ENCODE measurements at places on chromosomes 12 and 14.

GRCh38 chr12:132640936-132641335, 22.4 kb downstream of the P2RX2 start:
- no peak for DNase-seq

DNA sequence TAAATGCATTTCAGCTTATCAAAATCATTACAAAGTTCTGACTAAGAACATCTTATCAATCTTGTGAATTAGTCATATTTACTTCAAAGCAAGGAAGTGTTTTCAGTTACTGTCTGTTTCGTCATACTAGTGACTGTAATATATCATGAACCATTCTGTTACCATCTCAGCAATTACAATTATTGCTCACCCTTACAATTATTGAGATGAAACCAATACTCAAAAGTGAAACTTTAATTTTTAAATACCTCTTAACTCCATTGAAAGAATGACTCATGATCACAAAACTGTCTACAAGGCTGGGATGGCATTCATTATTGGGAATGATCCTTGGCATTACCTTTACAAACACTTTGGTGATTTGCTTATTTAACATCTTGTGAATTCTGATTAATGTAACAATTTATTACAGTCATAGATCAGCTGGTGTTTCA, 90.3 kb downstream of the RPS6KA5 start:
- DNase-seq: no peak

GRCh38 chr14:99806836-99807235, 13.6 kb downstream of the EML1 start:
- no peak for DNase-seq

GRCh38 chr12:108744021-108744897, 12.9 kb upstream of the CORO1C start:
- DNase-seq: no peak

DNA sequence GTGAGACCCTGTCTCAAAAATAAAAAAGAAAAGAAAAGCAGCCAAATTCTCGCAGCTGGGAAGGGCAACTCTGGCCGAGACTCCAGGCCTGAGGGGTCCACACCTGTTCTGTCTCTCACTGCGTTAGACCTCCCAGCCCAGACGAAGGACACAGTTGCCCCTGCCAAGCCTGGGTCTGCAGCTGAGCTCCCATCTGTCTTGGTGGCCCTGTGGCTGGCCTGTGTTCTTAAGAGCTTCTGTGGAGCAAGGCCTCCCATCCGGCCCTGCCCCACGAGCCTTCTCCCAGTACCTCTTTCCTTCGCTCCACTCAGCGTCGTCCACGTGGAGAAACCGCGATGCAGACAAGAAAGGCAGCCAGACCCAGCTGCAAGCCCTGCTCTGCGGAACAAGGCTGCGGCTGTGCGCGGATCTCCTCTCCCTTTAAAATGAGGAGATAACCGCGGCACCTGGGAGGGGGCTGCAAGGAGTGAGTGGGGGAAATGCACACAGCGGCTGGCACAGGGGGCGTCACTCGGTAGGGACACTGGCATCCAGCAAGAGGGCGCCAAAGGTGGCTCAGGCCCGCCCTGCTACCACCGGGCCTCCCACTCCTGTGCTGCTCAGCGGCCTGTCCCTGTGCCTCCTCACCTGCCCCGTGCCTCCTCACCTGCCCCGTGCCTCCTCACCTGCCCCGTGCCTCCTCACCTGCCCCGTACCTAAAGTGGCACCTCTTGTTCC, 42.4 kb downstream of the LRRC74A start:
- DNase-seq: no peak

- DNase-seq: no peak
These were observed 139.0 kb downstream of the SMOC1 start for GRCh38 chr14:70018230-70018629.

DNA sequence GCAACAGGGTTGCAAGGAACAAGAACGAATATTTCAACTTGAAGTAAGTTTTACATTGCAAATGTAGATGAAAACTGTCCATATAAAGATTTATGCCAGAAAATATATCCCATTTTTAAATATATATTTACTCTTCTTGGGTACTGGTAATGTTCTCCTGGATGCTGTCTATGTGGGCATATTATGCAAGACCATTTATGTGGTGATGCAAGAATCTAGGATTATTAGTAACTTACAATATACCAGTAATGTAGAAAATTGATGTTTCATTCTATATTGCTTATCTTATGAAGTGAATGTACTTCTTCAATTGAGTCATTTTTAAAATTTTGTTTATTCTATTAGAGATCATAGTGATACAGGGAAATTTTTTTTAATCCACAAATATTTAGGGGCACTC, 25.1 kb downstream of the FGFR1OP2 start:
- DNase-seq: no peak

GRCh38 chr14:95250936-95251335, 68.8 kb downstream of the CLMN start:
- no peak for DNase-seq

GRCh38 chr12:69405566-69405865, 46.0 kb downstream of the YEATS4 start:
- DNase-seq: no peak

GRCh38 chr12:79187032-79187431, 322.5 kb downstream of the SYT1 start:
- DNase-seq: no peak

DNA sequence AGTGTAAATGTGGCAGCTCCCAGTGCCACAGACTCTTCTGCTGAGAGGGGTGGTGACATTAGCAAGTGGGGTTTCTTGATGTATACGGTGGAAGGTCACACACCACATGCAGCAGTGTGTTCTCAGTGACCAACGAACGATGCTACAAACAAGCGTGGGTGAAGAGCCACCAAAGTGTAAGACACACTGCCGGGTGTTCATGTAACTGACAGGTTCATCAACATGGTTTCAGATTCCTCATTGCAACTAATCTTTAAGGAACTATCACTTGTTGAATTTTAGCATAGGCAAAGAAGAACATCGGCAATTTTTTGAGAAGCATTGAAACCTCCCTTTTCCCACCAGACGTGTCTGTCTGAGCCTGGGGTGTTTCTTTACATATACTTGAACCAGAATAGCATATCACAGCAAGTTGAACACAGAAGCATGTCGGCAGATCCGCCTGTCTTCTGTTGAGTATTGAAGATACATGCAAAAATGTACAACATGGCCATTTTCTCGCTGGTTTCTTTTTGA, 58.8 kb downstream of the PPP2R5C start:
- DNase-seq: no peak

- DNase-seq: no peak
These were observed 94.3 kb downstream of the C12orf42 start for GRCh38 chr12:103401421-103401820.

DNA sequence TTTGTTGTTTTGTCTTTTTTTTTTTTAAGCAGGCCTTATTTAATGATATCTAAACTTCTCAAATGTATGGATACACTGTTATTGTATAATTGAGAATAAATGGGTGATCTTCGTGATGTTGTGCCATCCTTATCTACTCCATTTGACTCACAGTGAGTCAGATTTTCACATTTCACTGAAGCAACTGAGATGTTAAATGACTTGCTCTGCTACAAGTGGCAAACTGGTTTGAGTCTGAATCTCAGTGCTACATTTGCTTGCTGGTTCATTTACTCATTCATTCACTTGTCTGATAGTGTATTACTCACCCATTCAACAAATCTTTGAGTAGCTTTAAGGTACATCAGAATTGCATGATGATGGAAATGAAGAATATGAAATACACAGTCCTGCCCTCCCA, 2.6 kb downstream of the KIAA0586 start:
- DNase-seq: no peak

GRCh38 chr12:63294327-63294632, 143.3 kb upstream of the AVPR1A start:
- DNase-seq: no peak

- DNase-seq: no peak
These were observed 410.3 kb downstream of the PCNX1 start for GRCh38 chr14:71317385-71318096.

- DNase-seq: no peak
These were observed 40.0 kb downstream of the FGD6 start for GRCh38 chr12:95177201-95177768.

DNA sequence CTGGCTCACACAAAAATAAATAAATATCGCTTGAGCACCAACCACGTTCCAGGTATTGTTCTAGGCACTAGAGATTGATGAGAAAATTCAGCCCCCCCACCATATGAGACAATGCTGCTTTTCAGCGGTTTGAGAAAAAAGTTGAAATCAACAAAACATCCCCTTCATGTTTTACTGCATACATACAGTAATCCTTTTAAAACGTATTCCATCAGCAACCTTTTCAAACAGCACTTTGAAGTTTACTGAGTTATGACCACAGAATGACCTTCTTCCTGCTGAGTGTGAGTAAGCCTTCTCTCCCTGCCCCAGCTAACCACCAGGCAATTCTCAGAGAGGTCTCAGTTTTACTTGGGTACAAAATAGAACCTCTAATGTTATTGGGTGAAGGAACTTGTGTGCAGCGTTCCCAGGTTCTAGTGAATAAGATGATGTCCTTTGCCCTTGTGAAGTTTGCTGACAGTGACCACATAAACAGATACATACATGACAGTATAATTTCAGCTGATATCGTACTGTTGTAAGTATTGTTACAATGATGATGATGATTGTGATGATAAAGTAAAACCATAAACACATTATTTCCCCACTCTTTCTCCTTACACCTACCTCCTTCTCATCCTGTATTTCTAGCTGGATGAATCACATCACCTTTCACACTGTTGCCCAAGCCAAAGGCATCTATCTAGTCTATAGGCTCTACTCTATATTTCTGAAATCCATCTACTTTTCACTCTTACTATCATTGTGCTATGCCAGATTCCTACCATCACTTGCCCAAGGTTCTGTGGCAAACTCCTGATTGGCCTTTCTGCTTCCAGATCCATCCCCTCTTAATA, 124.4 kb upstream of the KRR1 start:
- no peak for DNase-seq

DNA sequence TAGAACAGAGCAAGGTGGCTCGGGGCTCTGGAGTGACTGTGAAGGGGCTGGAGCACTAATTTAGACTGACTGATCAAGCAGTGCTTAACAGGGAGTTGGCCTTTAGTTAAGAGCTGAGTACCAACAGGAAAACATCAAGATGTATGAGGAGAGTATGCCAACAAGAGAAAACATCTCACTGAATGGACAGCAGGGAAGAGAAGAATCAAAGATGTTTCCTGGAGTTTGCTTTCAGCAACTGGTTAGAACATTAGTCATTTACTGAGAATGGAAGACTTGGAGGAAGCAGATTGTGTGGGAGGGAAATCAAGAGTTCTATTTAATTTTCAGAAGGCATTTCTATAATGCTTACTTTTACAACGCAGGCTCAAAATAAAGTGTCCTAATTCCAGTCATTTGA, 259.3 kb downstream of the ADAMTS20 start:
- DNase-seq: no peak

DNA sequence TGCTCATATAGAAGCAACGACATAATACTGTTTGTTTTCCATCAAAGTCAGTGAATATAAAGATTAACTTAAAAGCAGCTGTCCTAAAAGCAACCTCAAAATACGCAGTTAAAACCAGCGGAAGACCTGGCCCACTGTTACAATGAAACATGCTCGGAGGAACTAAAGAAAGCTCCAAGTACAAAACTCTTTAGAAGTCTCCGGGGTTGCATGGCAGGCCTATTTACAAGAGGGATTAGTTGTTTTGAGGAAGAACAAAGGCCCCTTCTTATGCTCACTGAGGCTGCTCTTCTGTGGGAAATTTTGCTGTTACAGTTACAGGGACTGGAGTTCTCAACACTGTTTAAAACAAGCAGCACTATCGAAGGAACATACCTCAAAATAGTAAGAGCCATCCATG, 75.9 kb upstream of the C12orf71 start:
- no peak for DNase-seq

GRCh38 chr12:6813363-6813762, 8.3 kb upstream of the GPR162 start:
- DNase-seq: no peak

- peak; percentile 41 for DNase-seq
These were observed 903 bp downstream of the BRF1 start for GRCh38 chr14:105299654-105300541.

GRCh38 chr12:12408265-12408690, 51.4 kb downstream of the BORCS5 start:
- no peak for DNase-seq

GRCh38 chr12:65784289-65785015, 39.8 kb upstream of the HMGA2 start:
- no peak for DNase-seq

- DNase-seq: no peak
These were observed 468.5 kb downstream of the ETNK1 start for GRCh38 chr12:23093488-23093887.

- DNase-seq: no peak
These were observed 151.0 kb upstream of the SRRM4 start for GRCh38 chr12:118830296-118830695.

- DNase-seq: no peak
These were observed 55.1 kb downstream of the PRIMA1 start for GRCh38 chr14:93733231-93733630.

DNA sequence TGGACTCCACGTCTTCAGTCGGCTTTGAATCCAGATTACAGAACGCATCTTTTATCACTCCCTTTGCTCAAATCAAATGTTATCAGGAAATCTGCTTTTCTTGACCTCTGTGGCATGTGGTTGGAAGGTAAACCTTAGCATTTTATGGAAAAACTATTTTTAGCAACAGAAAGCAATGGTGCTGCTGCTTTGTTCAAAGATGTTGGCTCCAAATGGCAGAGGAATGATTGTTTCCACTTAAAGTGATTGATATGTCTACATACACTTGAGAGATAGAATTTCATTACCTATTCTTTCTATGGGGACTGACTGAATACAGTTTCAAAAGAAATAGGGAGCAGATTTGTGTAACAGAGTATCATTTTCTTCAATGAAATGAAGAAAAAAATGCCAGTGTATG, 761.2 kb downstream of the NOVA1 start:
- no peak for DNase-seq

DNA sequence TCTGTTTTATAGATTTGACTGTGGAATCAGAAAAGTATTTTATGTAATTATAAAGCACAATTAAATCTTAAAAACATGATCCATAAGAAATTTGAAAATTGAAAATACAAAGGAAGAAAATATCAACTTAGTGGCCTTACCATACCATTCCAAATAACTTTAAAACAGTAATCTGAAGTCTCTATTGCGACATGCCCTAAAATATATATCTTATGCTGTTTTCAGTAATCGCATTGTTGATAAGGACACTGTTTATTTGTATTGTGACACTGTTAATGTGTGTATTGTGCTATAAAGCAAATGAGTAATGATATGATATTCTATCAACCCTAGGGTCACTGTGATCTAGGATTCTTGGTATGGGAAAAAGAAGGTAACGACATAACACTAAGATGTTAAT, 7.0 kb downstream of the KLHL28 start:
- DNase-seq: no peak

GRCh38 chr12:121535150-121536053, 45.4 kb downstream of the KDM2B start:
- no peak for DNase-seq

GRCh38 chr12:53239643-53240258, 7.7 kb upstream of the RARG start:
- no peak for DNase-seq

GRCh38 chr12:16472631-16473030, 125.2 kb downstream of the MGST1 start:
- DNase-seq: no peak
